ENCODE measurements at places on chromosomes 16 and 17.

GRCh38 chr17:8843344-8843743 lies 24.1 kb downstream of the PIK3R6 start:
- no peak for DNase-seq

- peak; percentile 75 for DNase-seq
These were observed 11.8 kb downstream of the CSF3 start for GRCh38 chr17:40026816-40027613.

- DNase-seq: peak; percentile 59
These were observed 21.1 kb upstream of the NUP93 start for GRCh38 chr16:56708525-56709442.

GRCh38 chr17:6261466-6261865 lies 173.5 kb downstream of the AIPL1 start:
- no peak for DNase-seq

DNA sequence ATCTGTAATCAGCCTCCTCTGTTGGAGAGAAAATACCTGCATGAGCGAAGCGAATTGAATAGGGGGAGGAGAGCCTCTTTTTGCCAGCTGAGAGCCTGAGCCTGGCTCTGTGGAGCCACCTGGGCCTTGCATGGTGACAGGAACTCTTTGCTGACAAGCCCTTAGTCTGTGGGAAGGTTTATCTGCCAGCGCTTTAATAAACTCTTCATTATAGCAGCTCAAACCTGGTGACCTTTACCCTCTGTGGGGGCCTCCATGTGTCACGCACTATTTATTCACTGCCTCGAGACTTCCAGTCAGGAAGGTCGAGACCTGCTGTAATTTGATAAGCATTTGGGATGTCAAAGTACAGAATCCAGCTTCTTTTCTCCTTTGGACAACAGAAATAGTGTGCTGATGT lies 282.6 kb downstream of the CBLN1 start:
- DNase-seq: no peak

DNA sequence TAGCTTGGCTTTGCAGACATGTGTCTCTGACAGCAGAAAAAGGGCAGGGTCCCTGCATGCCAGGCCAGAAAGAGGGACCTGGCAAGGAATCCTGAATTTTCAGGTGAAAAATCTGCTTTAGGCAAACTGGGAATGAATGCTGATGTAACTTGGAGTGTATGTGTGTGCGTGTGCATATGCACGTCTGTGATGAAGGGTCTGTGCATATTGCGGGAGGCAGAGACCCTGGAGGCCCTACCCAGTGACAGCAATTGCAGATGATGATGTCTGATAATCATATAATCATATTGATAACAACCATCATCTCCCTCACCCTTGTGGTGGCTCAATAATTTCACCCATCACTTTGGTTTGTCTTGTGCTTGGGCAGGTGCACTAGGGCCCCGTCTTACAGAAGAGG lies 80.7 kb upstream of the SDK2 start:
- DNase-seq: no peak

- no peak for DNase-seq
These were observed 9.7 kb upstream of the ARL5C start for GRCh38 chr17:39175695-39176093.

DNA sequence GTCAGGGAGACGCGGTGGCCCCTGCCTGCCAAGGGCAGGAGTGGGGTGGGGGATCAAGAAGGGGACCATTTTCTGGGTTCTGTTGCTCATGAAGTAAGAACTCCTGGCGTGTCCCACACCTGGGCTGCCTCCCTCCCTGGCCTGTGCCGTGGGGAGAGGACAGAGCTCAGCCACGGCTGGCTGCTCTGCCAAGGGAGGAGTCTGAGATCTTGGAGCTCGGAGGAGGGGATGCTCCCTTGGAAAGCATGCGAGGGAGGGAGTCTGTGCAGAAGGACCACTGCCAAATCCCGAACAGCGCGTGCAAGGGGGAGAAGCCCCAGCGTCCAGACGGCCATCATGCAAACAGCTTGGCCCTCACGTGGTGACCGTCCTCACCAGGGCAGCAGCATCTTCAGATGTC lies 64.2 kb upstream of the ZNF469 start:
- no peak for DNase-seq

DNA sequence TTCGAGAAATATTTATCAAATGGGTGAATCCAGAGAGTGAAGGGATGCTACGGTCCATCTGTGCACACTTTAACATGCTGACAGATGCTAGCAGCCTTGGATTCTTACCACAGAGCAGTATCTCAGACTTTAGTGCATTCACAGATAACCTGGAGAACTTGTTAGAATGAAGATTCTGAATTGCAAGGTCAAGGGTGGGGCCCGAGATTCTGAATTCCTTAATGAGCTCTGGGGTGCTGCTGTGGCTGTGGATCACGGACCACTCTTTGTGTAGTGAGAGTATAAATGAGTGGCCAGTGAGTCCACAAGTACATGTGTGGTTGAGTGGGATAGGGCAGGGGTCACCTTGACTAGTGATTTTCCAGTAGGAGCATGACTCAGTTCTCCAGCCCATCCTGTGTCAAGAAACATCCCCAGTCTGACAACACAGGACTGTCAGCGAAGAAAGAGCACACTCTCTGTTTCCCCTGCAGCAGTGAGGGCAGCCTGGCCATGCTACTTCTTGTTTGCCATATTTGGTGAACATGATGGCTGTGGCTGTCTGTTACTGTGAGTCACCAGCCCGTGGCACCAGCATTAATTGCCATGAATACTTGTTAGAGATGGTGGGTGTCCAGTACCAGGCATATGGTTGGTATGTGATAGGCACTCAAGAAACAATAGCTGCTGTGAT lies 13.0 kb upstream of the SALL1 start:
- DNase-seq: no peak

GRCh38 chr16:51886456-51886855 lies 660.5 kb downstream of the TOX3 start:
- DNase-seq: no peak

- DNase-seq: peak; percentile 32
These were observed 12.2 kb downstream of the PRKCB start for GRCh38 chr16:23847948-23848347.

DNA sequence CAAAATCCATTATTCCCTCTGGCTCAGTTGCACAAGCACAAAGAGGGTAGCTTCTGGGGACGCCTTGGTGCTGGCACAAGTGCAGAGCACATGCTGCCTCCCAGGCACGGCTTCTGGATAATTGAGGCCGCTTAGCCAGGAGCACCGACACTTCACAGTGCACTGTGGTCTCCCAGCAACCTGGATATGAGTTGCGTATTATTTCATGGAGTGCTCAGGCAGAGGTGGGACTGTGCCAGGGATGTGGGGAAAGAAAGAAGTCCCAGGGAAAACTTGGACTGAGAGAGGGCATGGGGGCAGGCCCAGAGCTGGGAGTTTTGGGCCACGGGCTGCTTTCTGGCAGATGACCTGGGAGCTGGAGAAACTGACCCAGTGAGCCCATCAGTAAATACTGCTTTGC lies 37.5 kb downstream of the MPRIP start:
- DNase-seq: no peak

- DNase-seq: no peak
These were observed 48.6 kb downstream of the GAS7 start for GRCh38 chr17:10149573-10150399.

- DNase-seq: no peak
These were observed 167.4 kb downstream of the PITPNC1 start for GRCh38 chr17:67544364-67544955.

- no peak for DNase-seq
These were observed 13.8 kb downstream of the MSLN start for GRCh38 chr16:774086-775001.

- DNase-seq: no peak
These were observed 39.5 kb downstream of the CMIP start for GRCh38 chr16:81483970-81484595.

- DNase-seq: no peak
These were observed 4.5 kb upstream of the HERPUD1 start for GRCh38 chr16:56927471-56927870.

DNA sequence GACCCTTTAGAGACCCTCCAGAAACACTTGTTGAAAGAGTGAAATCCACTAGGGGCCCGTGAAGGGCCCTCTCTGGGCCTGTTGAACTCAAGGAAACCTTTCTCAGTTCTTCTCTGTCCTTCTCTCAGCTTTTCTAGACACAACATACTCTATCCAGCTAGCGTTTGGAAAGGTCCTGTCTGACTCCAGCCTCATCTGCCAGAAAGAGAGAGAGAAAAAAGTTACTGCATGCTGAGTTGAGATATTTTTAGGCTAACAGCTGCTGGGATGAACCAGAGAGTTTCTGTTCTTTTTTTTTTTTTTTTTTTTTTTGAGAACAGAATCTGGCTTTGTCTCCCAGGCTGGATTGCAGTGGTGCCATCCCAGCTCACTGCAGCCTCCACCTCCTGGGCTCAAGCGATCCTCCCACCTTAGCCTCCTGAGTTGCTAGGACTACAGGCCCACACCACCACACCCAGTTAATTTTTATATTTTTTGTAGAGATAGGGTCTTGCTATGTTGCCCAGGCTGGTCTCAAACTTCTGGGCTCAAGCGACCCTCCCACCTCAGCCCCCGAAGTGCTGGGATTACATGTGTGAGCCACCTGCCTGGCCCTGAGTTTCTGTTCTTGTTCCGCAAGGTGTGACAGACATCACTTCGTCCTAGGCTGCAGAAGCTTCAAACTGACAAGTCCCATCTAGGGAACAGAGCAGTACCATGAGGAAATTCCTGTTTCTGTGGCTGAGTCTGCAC lies 14.9 kb upstream of the TEX2 start:
- DNase-seq: no peak

GRCh38 chr17:38896346-38896954 lies 26.6 kb downstream of the LASP1 start:
- DNase-seq: no peak

- no peak for DNase-seq
These were observed 6.0 kb downstream of the ADGRG5 start for GRCh38 chr16:57548408-57548807.

DNA sequence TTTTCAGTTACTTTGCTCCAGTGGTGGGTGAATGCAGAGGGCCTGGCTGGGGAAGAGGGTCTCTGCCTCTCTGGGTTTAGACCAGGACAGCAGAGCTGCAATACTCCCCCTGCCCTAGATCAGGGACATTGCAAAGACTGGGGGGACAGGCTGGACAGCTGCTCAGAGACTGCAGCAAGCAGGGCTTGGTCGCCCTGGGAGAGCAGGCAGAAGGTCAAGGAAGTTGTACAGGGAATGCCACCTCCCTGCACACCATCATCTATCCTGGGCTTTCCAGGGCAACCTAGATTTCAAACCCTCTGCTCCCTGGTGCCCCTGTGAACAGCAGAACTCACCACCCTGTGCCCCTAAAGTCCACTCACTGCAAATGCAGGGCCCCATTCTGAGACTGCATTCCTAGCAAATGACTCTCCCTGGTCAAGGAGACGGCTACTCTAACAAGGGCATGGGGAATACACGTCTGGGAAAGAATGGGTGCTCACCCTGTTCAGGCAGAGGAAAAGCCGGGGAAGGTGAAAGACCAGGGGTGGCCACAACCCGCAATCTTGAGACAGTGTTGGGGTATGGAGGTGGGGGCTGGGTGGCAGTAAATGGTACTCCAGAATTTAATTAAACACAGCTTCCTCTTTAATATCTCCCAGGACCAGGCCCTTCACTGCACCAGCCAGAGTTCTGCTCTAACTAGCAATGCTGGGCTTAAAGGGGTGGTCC lies 1.0 kb downstream of the KIFC3 start:
- no peak for DNase-seq

- no peak for DNase-seq
These were observed 24.2 kb upstream of the IL17C start for GRCh38 chr16:88613911-88614817.

DNA sequence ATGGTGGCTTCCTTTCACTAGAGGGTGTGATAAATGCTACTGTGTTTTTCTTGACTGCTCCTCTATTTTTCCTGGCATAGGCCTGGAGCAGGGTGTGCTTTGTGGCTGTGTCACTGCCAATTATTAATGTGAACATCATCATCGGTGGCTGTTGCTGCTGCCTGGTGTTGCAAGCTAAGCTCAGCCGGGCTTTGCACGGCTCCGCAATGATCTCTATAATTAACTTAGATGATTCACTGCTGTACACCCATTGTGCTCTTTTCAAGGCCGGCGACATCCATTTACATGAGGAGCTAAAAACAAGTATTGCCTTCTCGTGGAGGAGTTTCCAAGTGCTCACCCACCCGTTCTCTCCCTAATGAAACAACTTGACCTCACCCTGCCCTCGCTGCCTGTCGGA lies 160.1 kb upstream of the IRX3 start:
- no peak for DNase-seq

- DNase-seq: no peak
These were observed 179.4 kb upstream of the IRX6 start for GRCh38 chr16:55144651-55145050.

DNA sequence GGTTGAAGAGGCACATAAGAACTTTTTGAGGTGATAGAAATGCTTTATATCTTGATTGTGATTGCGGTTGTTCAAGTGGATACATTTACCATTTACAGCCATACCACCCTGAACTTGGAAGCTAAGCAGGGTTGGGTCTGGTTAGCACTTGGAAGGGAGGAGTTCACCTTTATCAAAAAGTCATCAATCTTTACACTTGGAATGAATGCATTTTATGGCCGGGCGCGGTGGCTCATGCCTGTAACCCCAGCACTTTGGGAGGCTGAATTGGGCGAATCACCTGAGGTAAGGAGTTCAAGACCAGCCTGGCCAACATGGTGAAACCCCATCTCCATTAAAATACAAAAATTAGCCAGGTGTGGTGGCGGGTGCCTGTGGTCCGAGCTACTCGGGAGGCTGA lies 9.5 kb upstream of the GJD3 start:
- DNase-seq: no peak

DNA sequence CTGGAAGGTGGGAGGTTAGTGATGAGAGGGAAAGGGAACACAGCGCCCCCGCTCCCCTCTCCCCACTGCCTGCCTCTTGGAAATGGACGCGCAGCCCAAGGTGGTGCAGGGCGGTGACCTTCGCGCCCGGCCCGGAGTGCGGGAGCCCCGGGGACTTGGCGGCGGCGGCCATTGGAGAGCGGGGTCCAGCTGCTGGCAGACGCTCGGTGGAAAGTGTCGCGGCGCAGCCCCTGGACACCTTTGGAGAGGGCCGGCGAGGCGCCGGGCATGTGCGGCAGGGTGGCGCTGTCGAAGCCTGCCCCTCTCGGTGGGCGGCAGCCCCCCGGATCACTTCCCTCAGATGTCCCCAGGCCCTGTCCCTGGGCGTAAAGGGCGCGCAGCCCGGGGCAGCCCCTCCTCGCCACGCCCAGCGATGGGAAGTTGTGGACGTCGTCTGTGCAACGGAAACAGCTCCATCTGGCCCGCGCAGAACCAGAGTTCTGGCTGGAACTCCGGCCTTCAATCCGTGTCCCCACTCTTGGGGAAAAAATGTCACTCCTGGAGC lies 16.7 kb downstream of the SALL1 start:
- DNase-seq: no peak

- DNase-seq: no peak
These were observed 482.7 kb upstream of the EEF2KMT start for GRCh38 chr16:5580296-5580695.

GRCh38 chr16:74094514-74094913 lies 202.1 kb upstream of the PSMD7 start:
- DNase-seq: no peak

Measured in CD8-positive, alpha-beta T cell (primary cell).